ENCODE measurements at places on chromosomes 11 and 22.
A peak's percentile ranks its signal among the peaks of the same experiment; 100 is the strongest.

DNA sequence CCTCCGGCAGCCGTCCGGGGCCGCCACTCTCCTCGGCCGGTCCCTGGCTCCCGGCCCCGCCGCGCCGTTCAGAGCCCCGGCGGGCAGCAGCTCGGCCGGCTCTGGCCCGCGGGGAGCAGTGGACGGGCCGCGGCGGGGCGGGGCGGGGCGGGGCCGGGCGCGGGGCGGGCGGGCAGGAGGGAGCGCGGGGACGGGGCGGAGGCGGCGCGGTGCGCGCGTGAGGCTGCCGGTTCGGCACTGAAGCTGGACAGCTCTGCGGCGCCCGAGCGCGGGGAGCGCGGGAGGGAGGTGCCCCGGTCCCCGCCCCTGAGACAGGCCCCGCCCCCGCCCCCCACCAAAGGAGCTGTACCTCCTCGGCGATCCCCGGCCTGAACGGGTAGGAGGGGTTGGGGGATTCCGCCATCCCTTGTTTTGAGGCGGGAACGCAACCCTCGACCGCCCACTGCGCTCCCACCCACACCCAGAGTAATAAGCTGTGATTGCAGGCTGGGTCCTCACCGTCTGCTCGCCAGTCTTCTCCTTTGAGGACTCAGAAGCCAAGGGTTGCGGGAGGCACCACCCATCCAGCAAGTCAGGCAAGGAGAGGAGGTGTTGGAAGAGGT, at the start of gene DRD2:
TSS of gene DRD2 (minus strand) at position 239 of the 602 bp plus-strand sequence. CDS start 50,747 bp downstream, outside the sequence.
- peak within 1 kb of the TSS; percentile 45 for H3K4me3 ChIP-seq
- H3K27me3 ChIP-seq, result peaks cover 40% of the 10 kb centered on the region
- H3K27ac ChIP-seq, result no peak within 1 kb of the TSS
- no peaks in the 10 kb centered on the region for H3K4me1 ChIP-seq

DNA sequence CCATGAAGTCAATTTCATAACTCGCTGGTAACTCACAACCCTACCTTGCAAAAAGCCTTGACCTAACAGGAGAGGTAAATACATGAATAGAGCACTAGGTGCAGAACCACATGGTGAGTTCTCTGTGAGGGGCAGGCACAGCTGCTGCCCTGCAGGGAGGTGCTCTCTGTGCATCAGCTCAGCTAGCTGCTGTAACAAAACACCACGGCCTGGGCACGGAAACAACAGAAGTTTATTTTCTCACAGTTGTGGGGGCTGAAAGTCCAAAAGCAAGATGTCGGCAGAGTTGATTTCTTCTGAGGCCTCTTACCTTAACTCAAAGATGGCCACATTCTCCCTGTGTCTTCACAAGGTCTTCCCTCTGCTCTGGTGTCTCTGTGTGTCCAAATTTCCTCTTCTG, 13.0 kb upstream of the MRPL11 start:
- no peak overlapping the region for H3K27ac ChIP-seq
- no peaks in the 10 kb centered on the region for H3K36me3 ChIP-seq
- DNase-seq, result no peak
- peaks cover 9% of the 10 kb centered on the region for H3K27me3 ChIP-seq

DNA sequence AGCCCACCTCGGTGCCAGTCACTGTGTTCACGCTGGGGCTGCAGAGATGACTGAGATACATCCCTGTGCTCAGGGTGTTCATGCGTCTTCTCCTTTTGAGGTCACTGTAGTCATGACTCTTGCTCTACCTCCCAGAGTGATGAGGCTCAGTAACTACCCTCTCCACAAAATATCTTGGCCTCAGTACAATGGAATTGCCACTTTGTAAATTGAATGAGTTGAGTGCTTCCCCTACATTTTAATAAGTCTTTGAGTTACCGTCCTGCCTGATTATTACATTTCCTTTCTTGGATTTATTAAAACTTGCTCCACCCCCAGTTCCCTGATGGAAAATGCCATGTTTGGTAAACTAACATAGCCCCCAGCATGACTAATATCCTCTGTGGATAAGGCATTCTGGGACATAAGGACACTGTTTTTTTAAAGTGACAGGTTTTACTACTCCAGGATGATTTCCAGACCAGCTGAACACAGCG, 15.9 kb downstream of the PRSS23 start:
- peaks cover 8% of the 10 kb centered on the region for H3K27me3 ChIP-seq
- no peak overlapping the region for H3K4me3 ChIP-seq
- H3K4me1 ChIP-seq, result peaks cover 3% of the 10 kb centered on the region
- H3K36me3 ChIP-seq, result no peaks in the 10 kb centered on the region
- H3K27ac ChIP-seq, result no peak overlapping the region

- peaks cover 7% of the 10 kb centered on the region for H3K27me3 ChIP-seq
- H3K27ac ChIP-seq, result no peak overlapping the region
- DNase-seq, result no peak
Observed at GRCh38 chr11:2166091-2166851, 5.3 kb upstream of the INS start.

DNA sequence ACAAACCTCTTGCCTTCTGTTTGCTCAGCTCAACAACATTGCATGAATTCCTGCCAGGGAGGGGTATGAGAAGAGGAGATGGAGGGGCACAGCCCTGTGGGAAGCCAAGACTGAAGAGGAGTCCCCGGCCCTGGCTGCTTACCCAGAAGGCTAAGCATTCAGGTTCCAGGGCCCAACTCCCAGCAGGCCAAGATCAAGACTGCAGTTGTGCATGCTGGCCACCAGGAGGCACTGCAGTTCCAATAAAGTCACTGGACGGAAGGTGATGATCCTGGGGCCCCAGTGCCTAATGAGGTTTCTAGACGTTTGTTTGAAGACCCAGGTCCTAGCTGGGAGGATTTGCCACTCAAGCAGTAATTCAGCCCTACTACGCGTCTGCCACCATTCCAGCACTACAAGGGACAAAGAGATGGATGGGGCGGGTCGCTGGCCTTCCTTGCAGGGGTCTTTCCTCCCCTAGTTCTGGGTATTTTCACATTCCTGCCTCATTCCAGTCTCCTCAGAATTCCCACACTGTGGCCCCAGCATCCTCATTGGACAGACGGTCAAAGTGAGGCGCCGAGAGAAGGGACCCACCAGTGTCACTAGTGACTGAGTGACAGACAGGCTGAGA, 23.6 kb downstream of the ALX4 start:
- H3K4me1 ChIP-seq, result no peaks in the 10 kb centered on the region
- H3K27ac ChIP-seq, result no peak overlapping the region
- DNase-seq, result peak; percentile 73
- H3K4me3 ChIP-seq, result no peak overlapping the region
- H3K27me3 ChIP-seq, result peaks cover 7% of the 10 kb centered on the region

- no peaks in the 10 kb centered on the region for H3K27me3 ChIP-seq
- H3K4me3 ChIP-seq, result no peak overlapping the region
- peaks cover 8% of the 10 kb centered on the region for H3K36me3 ChIP-seq
Observed at GRCh38 chr22:17742527-17742902, 31.8 kb downstream of the BID start.

GRCh38 chr11:6404342-6405051, 14.2 kb downstream of the SMPD1 start:
- H3K36me3 ChIP-seq, result peaks cover 5% of the 10 kb centered on the region
- DNase-seq, result no peak
- H3K4me3 ChIP-seq, result no peak overlapping the region
- H3K27ac ChIP-seq, result no peak overlapping the region

- peaks cover 43% of the 10 kb centered on the region for H3K36me3 ChIP-seq
- no peak overlapping the region for H3K4me3 ChIP-seq
- peaks cover 25% of the 10 kb centered on the region for H3K4me1 ChIP-seq
Observed at GRCh38 chr11:68541991-68542390, 81.4 kb downstream of the PPP6R3 start.

DNA sequence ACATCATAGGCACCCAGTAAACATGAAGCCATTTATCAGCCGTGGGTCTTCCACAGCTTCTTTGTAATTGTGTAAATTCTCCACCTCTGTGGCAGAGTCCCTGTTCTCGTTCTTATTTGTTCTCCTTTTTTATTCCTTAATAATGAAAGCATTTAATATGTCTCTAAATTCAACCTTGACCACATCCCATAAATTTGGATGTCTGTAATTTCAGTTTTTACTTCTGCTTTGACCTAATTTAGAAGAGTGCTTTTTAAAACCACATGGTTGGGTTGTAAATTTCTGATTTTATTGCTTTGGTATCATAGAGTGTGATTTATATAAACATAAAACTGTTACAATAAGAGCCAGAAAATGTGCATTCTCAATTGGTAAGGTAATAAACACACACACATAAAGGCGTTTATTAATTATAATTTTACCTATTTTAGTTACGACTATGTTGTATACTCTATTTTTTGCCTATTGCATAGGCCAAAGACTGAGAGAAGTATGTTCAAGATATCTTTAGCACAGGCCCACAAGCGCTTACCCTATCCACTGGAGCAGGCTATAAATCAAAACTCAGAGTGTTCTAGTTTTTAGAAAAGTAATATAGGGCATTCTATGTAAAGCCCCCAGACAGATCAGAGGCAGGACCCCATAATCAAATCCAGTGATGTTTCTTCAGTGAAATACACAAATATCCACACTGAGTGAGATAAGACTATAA, 58.0 kb upstream of the CCND1 start:
- H3K4me3 ChIP-seq, result no peak overlapping the region
- peaks cover 15% of the 10 kb centered on the region for H3K27me3 ChIP-seq
- no peak for DNase-seq
- peaks cover 2% of the 10 kb centered on the region for H3K36me3 ChIP-seq
- no peak overlapping the region for H3K27ac ChIP-seq
- H3K4me1 ChIP-seq, result no peaks in the 10 kb centered on the region
